Activated naive CD4-positive, alpha-beta T cell treated with anti-CD3 and anti-CD28 coated beads, Interleukin-2, amount 10 ng/mL, durations not matched to agents 7 days and 5 days (primary cell): ENCODE measurements at places on chromosomes 1 and 21.
A peak's percentile ranks its signal among the peaks of the same experiment; 100 is the strongest.

DNA sequence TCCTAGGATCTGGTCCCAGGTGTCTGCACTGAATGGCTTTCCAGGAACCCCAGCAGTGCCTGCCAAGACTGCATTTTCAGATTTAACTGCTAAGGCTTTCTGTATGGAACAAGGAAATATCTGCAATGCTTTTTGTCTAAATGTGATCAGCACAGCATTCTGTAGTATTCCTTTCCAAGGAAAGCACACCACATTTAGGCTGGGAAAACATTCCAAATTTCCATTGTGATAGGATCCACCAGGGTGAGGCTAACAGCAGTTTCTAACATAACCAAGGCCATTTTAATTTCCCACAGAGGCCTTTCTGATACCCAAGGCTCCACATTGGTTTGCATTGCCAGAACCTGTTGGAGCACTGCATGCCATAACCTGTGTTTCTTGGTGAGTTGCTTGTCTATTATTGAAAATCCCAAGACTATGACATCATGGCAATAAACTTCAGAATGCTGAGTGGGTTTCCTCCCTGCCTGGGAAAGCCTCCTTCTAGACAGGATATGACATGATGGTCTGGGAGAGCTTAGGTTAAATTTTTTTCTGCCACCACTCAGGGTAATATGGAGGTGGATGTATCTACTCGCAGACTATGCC lies 23.3 kb upstream of the PTGFRN start:
- no peak for DNase-seq

- DNase-seq: peak; percentile 26
These were observed 2.4 kb downstream of the ATP2B4 start for GRCh38 chr1:203629016-203629506.

GRCh38 chr1:196121181-196121580 lies 487.1 kb downstream of the KCNT2 start:
- no peak for DNase-seq

- peak; percentile 84 for DNase-seq
These were observed 52.4 kb downstream of the CHD5 start for GRCh38 chr1:6127587-6128163.

DNA sequence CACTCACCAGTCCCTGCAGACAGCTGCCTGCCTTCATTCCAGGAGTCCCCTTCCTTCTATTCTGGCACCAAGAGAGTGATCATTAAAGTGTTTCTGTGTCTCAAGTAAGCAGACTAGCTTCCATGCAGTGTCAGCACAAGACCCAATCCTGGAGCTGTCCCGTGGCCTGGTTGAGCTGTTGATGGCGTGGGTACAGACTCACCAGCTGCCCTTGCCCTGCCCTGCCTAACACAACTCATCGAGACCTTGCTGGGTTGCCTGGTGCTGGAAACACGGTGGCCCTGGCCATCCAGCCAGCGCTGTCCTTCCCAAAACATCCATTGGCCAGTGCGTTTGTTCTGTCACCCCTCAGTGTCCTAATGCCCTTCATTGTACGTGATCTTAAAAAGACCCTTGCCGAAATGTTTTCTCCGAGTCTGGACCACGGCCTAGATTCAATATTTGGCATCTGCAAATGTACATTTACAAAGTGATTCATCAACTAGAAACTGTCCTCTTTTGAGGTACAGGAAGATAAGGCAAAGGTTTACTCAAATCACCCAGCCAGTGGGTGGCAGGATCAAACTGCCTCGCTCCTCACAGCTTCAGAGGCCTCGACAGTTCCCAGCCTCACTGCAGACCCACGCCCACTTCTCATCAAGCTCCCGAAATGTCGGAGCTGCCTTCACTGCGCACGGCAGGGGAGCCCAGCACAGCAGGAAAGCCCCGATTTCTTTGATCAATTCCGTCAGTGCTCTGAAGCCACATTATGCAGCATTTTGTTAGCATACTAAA lies 494.2 kb downstream of the KIF26B start:
- no peak for DNase-seq

DNA sequence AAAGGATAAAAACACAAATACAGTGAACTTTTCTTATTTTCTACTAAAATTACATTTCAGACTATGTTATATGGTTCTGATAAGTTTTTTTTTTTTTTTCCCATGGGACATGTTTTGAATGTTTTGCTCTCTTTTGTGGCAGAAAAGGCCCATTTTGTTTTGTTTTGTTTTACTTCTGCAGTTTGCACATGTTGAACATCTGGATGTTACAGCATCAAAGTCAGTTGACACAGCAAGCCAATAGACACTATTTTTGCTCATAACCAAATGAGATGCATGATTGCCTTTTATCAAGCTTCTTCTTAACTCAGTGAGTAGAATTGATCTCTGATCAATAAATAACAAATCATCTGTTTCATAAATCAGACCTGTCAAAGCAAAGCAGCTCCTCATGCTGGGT lies 904.2 kb downstream of the ADGRL2 start:
- DNase-seq: no peak

DNA sequence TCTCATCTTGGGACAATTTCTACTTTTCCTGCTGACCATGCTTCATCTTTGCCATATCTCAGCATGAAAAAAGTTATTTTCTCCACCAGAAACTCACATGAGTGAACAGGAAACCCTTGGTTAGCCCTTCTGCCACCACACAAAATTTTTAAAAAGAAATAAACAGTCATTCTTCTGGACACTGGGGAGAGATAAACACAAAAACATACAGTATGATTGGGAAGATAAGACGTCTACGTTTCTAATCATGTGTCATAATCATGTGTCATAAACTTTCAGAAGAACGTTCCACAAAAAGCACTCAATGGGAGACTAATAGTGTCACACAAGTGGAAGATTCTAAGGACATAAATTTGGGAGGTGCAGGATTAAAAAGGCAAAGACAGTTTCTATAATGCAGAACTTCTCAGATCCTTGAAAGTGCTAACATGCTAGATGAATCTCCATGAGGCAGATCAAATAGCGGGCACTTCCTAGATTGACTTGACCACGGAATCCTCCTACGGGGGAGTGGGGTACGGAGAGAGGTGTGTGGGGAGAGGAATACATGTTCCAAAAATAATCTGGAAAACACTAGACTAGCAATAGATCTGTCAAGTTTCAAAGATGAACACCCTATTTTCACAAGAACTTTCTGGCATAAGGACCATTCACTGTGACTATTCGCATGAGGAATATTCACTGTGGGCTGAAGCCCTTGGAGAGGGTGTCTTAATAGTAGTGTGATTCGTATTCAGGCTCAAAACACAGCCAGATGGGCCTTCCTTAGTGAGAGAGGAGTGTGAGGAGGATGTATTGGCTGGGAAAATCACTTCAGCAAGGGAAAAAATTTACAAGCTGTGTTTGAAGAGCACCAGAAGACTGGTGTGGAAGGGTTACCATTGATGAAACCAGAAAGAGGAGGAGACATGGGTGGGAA lies 206.7 kb downstream of the SETD4 start:
- no peak for DNase-seq

DNA sequence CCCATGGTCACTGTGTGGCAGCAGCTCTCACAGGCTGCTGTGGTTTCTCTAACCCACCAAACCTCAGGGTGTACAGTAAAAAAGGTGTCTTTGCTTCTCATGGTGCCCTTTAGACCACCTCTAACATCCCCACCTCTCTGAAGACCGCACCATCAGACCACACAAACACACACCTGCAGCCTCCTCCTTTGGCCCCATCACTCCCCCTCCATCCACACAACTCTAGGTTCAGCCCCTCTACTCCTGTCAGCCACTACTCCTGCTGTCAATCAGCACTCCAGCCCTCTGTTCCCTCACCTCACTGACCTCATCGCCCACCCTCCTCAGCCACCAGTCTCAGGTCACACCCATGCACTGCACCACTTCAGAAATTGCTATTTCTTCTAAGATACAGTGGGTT lies 7.5 kb downstream of the ZNF692 start:
- DNase-seq: no peak

GRCh38 chr21:28633839-28634555 lies 358.7 kb downstream of the LTN1 start:
- no peak for DNase-seq

GRCh38 chr21:41671859-41672542 lies 94.9 kb downstream of the RIPK4 start:
- DNase-seq: peak; percentile 43

DNA sequence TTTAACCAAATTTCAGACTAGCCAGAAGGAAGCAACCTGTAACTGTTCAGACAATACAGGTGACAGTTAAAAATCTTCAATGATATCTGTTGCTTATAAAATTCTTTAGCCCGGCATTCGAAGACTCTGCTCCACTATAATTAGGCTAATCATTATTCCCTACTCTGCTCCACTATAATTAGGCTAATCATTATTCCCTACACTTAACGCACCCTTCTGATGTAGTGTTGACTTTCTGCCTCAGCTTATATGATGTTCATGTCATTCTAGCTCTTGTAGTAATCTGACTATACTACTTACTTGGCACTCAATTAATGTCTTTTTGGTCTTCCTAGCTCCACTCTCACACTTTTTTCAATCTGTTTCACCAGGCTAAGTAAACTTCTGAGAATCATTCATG lies 13.3 kb downstream of the TESK2 start:
- DNase-seq: no peak

DNA sequence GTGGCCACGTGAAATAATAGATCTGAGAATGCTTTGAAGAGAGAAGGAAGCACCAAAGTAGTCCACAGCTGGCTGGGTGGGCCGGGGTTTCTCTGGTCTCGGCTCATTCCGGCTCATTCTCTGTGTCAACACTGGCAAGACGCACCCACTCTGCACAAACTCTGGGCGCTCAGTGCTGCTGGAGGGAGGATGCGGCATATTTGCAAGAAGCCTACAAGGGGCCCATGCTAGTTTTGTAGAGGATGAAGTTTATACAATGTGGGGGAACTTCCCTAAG lies 28.8 kb upstream of the TMPRSS2 start:
- no peak for DNase-seq

GRCh38 chr1:158094571-158094970 lies 86.1 kb upstream of the CD1D start:
- no peak for DNase-seq

DNA sequence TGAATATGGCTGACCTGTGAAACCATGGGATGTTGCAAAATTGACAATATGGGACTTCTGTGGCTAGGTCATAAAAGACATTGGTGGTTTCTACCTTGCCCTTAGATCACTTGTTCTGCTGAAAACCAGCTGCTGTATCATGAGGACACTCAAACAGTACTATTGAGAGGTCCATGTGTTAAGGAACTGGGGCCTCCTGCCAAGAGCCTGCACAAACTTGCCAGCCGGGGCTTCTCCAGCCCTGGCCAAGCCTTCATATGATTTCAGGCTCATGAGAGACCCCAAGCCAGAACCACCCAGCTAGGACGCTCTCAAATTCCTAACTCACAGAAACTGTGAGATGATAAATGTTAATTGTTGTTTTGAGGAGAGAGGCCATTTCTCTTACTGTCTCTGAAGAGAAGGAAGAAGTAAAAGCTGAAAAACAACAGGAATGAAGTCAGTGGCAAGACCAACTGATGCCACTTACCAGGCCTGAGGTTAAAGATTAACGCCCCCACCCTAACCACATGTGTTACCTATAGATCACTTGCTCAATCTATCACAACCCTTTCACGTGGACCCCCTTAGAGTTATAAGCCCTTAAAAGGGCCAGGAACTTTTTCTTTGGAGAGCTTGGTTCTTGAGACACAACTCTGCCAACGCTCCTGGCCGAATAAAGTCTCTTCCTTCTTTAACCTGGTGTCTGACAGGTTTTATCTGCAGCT lies 3.9 kb upstream of the PITHD1 start:
- no peak for DNase-seq

GRCh38 chr1:57093122-57093521 lies 127.3 kb upstream of the C8B start:
- DNase-seq: no peak

DNA sequence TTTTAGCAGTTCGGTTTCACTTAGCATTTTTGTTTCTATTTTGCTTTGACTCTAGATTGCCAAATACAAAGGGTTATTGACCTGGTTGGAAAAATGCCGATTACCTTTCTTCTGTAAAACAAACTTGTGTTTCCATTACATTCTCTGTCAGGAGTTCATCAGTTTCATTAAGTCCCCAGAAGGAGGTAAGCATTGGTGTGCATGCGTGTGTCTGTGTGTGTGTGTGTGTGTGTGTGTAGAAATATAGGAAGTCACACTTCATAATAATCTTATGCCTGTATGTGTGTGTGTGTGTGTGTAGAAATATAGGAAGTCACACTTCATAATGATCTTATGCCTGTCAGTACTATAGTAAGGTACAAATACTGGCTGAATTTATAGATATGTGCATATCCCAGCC lies 10.0 kb downstream of the RGSL1 start:
- DNase-seq: no peak

GRCh38 chr1:107727866-107728265 lies 237.1 kb downstream of the VAV3 start:
- DNase-seq: no peak

DNA sequence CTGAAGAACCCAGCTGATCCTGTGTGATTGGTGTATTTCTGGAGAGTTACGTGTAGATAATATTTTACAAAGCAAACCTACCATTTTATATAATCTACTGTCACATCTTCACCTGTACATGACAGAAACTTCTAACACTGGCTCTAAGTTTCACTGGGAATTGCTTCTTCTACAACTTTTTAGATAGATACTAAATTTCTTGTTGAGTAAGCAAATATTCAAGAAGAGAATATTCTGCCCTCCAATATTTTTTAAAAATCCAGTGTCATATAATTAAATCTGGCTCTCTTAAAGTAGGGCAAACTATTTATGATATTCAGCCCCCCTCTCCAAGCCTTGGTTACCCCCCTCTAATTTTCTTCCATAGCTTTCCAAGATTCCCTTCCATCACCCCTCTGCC lies 50.1 kb downstream of the MROH9 start:
- no peak for DNase-seq

DNA sequence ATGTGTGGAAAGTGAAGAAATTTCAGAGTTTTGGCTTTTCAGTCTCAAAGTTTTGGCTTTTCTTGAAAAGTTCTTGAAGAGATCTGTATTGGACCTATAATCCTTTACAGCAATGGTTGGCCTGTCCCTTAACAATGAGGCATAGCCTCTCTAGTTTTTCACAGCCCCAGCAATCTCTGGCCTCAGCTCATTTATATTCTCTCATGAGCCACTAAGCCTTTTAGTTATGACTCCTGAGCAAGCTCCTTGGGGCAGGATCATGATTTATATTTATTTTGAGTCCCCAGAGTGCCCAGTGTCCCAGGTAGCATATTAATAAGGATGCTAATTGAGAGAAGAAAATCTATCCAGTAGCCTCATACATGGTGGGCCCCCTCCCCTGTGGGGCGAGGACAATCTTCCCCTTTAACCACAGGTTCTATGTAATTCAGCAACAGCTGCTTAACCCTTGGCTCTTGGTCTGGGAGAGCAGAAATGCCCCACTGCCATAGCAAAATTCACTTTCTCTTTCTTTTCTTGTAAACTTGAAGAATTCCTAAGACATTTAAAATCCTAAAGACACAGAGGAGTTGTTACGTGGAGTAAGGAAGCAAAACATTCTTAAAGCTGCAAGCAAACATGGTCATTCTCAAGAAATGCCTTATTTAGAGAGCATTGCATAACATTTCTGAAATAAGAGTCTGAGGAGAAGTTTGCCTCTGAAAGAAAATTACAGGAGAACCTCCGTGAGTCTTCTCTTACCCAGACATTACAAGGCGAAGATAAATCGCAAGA lies 6.3 kb downstream of the NGF start:
- DNase-seq: no peak
